ENCODE measurements at places on chromosomes 2 and 18. TPM values are rescaled to one million over a fixed set of nuclear protein-coding genes. Genes with fewer than 3 reads are reported as not detected.

- no peak overlapping the region for H3K27ac ChIP-seq
- H3K27me3 ChIP-seq = no peaks in the 10 kb centered on the region
- no peaks in the 10 kb centered on the region for H3K36me3 ChIP-seq
Measured at GRCh38 chr2:68390586-68390985, 25.5 kb downstream of the PLEK start.

DNA sequence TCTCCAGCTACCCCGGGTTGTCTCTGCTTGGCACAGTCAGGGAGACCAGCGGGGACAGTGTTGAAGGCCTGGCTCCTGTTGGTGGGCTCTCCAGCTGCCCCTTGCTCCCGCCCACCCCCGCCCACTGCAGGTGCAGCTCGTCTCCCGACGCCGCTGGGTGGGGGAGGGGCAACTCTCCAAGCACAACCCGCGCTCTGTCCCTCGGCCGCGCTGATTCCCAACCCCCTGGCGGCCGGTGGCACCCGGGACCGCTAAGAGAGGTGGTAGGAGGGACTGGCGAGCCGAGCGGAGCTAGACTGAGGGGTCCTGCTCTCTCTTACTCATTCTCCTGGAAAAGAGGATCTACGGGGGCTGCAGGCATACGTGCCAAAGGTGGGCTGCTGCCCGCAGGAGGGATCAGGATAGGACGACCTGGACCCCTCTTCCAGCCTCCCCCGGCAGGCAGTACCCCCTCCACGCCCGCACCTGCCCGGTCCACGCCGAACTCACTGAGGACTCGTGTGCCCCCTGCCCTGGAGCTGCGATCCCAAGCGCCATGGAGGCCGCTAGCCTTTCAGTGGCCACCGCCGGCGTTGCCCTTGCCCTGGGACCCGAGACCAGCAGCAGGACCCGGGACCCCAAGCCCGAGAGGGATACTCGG, 44.5 kb downstream of the DDX18 start:
- H3K4me3 ChIP-seq = no peak overlapping the region
- no peaks in the 10 kb centered on the region for H3K4me1 ChIP-seq
- DNase-seq = no peak
- no peak overlapping the region for H3K27ac ChIP-seq

PID1 gene
- 4.2 TPM for total RNA-seq

DNAH7 gene
- total RNA-seq = 0.76 TPM

DLX2 gene
- total RNA-seq = not detected

All from esophagus squamous epithelium (tissue), 5 donors.